ENCODE measurements at places on chromosomes 1 and 21. TPM values are rescaled to one million over a fixed set of nuclear protein-coding genes. Genes with fewer than 3 reads are reported as not detected.
A peak's percentile ranks its signal among the peaks of the same experiment; 100 is the strongest.

DNA sequence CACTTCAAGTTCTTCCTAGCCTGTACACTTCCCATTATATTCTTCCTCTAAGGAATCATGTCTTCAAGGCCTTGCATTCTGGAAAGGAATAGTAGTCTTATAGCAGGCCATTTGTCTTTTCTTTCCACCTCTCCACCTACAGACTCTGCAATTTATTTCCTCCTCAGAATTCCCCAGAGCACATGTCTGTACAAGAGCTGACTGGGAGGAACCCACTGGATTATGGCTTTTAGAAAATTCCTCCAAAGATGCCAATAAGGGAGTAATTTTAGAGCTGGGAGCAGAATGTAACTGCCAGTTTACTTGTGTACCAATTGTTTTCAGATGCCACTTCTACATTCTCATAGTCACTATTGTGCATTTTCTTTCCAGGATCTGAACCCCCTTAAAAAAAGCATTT, 3.4 kb upstream of the PSMG1 start:
- DNase-seq: no peak

GRCh38 chr1:244406337-244406736, 45.4 kb downstream of the ADSS2 start:
- DNase-seq: no peak

- no peak for DNase-seq
Measured at GRCh38 chr1:244705261-244706234, 52.6 kb downstream of the DESI2 start.

DNA sequence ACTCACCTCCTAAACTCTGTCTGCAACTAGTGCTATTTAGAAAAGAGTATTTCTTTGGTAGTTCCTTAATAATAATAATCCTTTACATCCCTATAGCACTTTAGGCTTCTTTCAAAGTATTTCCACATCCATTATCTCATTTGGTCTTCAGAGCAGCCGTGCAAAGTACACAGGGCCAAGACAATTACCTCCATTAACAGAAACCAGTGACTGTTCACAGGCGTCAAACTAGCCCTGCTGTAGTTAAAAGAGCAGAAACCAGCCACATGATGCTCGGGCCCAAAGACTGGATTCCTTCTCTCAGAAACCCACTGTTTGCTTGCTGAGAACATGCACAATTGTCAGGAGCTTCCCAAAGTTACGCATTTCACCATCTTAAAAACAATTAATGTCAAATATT, 396.0 kb upstream of the DAB1 start:
- no peak for DNase-seq

DNA sequence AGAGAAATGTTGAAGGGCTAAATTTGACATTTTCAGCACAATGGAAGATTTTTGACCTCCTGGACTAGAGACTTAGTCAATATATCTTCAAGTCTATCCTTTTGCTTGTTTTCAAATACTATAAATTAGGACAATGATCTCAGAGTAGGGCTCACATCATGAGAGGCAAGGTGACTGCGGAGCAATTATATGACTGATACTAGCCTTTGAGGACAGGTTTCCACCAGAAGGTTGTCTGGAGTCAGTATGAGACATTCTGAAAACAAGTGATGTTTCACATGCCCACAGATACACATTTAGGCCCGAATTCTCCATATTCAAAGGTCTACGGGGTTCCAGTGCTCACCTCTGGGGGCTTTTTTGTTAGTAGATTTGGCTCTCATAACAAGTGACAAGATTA, 142.3 kb upstream of the SAMSN1 start:
- DNase-seq: no peak

DNA sequence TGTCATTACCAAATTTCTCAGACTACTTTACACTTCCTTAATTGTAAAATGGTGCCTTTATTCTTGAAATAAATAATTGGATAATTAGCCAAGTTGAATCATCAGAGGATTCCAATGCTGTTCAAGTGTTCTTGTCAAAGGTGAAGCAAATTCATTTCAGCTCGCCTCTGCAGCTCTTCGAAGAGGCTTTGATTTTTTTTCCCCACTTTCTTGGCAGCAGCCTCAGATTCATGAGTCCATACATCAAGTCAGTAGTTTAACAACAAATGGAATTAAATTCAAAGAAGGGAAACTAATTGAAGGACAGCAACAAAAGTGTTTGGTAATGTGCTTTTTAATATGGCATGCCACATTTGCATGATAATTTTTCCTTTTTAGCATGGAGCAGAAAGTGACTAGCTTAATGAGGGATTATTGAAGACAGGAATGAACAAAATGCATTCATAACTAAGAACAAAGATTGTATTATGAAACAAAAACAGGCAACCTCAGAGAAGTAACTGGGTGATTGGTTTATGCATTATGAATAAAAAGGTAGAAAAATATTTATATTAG, 239.0 kb downstream of the USH2A start:
- DNase-seq: no peak

DNA sequence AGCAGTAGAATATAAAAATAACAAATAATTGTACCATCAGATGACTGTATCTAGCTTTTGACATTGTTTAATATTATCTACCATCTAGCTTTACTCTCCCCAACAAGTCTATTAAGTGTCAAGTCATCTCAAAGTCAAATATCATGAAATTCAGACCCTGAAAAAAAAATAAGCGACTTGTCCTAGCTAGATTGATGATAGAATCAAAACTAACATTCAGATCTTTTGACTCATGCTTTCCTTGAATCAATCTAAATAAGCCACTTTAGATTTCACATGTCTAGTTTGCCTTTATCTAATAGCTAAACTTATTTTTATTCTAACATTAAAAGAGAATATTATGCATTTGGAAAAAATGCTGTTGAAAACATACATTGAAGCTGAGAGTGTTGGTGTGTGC, 35.4 kb downstream of the CRB1 start:
- DNase-seq: no peak

DNA sequence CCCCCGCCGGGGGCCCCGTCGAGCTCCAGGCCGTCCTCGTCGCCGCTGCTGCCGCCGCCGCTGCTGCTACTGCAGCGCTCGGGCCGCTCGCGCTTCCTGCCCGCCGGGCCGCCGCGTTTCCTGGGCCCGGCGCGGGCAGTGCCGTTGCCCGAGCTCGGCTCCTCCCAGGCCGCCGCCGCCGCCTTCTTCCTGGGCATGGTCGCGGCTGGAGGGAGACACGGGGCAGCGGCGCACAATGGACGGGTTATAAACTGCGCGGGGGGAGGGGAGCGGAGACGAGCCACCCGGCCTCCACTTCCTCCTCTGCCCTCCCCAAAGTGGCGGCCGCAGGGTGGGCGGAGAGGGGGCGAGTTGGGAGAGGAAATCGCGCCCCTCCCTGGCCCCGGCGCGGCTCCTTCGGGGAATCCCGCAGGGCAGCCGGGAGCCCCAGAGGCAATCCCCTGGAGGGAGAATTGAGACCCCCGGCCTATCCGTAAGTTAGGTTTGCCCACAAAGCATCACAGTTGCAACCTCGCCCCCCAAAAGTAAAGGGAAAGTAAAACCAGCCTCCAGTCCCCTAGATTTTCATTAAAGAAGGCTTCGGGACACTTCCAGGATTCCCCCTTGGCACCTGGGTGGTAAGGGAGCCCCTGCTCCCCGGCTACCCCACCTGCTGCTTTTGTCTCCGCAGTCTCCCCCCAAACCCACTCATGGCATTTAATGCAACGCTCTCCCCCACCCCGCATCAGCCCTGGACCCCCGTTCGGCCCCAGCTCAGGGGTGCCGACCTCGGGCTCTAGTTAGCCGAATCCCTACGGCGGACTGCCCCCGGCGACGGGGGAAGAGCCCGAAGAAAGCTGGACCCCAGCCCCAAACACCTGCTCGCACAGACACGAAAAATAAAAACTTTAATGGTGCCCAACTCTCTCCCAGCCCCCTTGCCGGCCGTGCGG, 893 bp downstream of the RCC2 start:
- peak; percentile 85 for DNase-seq

- DNase-seq: no peak
Measured at GRCh38 chr1:89518221-89518631, 6.4 kb upstream of the LRRC8B start.

GRCh38 chr1:37682334-37682987, 9.9 kb upstream of the CDCA8 start:
- peak; percentile 72 for DNase-seq

GRCh38 chr1:20266141-20266540, 24.5 kb upstream of the VWA5B1 start:
- no peak for DNase-seq

- DNase-seq: no peak
Measured at GRCh38 chr1:69568421-69569174, 876 bp downstream of the LRRC7 start.

DNA sequence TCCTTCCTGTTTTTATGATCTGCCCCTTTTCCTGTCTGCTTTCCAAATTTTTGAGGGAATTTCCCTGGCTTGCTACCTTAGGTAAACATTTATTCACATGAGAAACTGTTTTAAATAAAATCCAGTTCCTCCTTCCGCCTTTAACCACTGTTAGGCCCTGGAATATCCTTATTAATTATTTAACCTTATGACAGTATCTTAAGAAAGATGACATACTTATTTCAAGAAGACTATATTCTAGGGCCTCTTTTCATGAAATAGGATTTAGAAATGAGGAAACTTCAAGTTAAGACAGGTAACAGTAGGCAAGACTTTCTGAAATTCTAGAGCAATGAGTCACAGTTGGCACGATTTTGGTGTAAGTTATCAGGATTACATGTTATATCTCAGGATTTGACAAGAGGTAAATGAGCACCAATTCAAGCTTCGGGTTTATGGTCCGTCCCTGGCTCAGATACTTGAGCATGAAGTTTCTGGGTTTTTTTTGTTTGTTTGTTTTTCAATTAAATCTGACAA, 2.0 kb upstream of the TNFSF18 start:
- no peak for DNase-seq

DNA sequence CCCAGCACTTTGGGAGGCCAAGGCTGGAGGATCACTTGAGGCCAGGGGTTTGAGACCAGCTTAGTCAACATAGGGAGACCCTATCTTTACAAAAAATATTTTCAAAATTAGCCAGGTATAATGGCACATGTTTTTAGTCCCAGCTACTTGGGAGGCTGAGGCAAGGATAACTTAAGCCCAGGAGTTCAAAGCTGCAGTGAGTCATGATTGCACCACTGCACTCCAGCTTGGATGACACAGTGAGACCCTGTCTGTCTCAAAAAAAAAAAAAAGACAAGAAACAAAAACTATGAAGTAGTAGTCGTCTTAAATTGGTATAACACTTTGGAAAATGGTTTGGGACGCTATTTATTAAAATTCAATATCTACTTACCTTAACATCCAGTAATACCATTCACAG, 7.7 kb downstream of the AIM2 start:
- no peak for DNase-seq

- no peak for DNase-seq
Measured at GRCh38 chr1:203528976-203529835, 35.3 kb downstream of the OPTC start.

- no peak for DNase-seq
Measured at GRCh38 chr1:8096105-8097011, 70.2 kb upstream of the ERRFI1 start.

Gene TP73
- total RNA-seq: not detected

Gene METTL18
- total RNA-seq: 5.4 TPM

Gene BMP8A
- 0.30 TPM for total RNA-seq

Gene CYP4A11
- total RNA-seq: not detected

Gene LRRC38
- not detected for total RNA-seq

Gene CR1
- 2.4 TPM for total RNA-seq

Gene ZNF593OS
- not detected for total RNA-seq

Gene CNIH3
- 1.2 TPM for total RNA-seq

Gene COG2
- total RNA-seq: 24.6 TPM
